ENCODE measurements at places on chromosomes 2 and 18.

DNA sequence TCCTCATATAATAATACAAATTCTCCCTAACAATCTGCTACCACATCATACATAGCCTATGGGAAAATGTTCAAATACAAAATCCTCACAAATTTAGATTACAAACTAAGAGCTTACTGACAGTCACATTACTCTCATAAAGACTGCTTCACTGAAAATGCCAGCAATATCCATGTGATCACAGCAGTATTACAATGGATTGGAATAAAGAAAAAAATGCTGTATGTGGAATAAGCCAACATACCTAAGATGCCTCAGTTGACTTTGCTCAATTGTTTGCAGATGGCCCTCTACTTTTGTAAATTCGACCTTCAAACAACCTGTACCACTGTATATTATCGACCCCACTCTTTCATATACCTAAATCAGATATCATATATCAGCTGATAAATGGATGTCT, 88.7 kb downstream of the DYM start:
- no peak for DNase-seq

DNA sequence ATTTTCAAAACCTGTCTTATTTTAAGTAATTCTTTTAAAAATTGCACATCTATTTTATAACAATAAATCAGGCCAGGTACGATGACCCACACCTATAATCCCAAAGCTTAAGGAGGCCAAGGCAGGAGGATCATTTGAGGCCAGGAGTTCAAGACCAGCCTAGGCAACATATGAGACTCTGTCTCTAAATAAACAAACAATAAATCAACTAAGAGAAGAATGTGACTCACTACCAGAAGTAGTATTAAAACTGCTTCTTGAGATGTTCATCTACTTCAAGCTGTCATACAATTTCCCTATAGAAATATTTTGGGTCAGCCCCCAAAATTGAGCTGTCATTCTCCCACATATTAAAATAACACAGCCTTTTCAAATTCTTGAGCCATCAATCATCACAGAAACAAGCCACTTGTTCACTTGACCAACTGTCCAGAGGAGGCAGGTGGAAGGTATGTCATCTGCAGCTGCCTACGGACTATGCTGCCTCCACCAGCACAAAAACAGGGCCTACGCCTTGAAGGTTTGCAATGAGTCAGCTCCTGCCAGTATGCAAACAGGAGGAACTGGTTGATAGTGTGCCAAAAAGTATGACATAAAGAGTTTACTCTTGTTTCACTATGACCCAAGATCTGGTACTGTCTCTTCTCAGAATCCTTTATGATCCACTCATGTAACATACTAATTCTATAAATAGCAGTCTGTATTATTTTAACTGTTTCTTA, 33.6 kb downstream of the KIDINS220 start:
- DNase-seq = peak; percentile 77

GRCh38 chr18:11047817-11048216, 101.6 kb downstream of the PIEZO2 start:
- no peak for DNase-seq

GRCh38 chr2:37985333-37985732, 60.2 kb downstream of the RMDN2 start:
- DNase-seq = no peak

DNA sequence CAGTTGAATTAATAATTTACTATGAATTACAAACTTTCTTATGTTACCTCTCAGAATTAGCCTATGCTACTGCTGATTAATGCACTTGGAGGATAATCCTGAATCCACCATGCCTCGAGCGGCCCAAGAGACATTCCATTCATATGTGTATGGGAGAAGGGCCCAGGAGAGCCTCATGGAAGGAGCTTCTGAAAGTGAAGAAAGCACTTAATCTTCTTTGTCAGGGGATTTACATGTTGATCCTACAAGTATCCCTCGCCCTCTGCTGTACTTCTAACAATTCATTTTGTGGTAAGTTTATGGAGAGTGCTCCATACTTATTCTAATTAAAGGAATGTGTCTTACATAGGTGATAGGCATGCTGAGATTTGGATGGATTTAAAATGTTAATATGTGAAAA, 1189.1 kb upstream of the NXPH2 start:
- no peak for DNase-seq

- peak; percentile 14 for DNase-seq
Measured at GRCh38 chr2:43985359-43985758, 10.4 kb downstream of the LRPPRC start.

GRCh38 chr2:239822146-239822831, 202.9 kb downstream of the NDUFA10 start:
- DNase-seq = peak; percentile 45

DNA sequence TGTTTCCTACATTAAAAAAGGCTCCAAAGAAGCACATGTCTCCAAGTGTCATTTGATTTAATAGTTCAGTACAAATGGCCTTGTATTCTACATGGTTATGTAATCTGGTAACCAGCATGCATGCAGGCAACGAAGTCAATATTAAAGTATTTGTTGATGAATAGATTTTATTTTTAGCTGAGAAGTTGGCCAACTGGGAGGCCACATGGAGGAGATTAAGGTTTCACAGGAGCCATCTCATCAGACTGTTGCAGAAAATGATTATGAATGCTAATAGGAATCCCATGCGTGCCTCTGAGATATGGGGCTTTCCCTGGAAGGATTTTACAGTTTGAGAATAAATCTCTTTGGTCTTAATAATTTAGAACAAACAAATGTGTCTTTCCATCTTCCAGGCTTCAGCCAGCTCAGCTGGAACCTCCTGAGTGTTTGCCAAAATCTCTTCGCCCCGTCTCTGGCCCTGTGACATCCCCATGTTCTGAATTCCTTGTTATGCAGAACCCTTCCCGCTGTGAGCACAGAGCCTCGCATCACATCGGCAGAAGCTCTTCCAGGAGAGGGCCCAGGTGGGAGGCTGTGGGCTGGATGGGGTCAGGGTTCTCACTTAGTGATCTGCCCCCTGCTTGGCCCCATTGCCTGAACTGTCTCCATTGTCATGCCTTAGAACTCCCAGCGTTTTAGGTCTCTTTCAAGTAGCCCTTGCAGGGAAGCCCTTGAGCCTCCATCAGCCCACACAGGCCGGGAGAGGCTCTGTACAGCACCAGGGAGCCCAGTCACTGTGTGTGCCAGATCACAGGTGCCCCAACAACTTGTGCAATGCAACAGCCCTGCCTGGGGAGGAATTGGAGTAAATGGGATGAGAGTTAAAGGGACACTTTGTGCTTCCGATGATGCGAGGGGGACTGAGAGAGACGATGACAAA, 190.5 kb upstream of the TWIST2 start:
- DNase-seq = no peak

DNA sequence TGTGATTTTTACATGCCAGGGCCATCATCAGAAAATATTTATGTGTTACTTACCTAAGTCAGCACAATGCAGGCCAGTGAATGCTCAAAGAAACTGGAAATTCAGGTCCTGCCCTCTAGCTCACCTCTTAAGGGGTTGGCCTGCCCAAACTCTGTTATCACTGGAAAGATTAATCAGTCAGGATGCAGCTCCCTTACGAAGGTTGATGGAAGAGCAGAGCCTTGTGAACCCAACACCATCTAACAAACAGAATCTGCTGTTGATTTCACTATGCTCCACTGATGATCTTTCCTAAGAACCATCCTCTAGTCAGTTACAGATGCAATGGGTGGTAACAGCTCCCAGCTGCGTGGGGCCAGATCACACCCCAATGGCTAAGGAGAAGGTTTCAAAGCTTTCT, 38.2 kb downstream of the SOX11 start:
- no peak for DNase-seq

DNA sequence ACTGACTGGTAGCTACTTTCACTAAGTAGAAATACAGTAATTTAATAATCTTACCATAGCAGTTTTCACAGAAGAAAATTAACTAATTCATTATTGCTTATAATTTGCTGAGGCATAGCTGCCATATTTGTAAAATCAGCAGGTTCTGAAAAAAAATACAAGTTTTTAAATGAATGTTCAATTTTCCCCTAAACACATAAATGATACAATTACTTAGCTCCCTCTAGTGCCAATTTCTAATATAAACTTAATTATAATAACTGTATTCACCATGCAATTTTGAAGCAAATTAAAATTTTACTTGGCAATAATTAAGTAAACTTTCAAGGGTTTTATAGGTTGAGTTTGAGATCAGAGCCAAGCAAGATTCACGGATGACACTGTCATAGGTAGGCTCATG, 1321.6 kb upstream of the ACVR2A start:
- DNase-seq = no peak

- no peak for DNase-seq
Measured at GRCh38 chr2:129247751-129248150, 731.7 kb upstream of the RAB6C start.

DNA sequence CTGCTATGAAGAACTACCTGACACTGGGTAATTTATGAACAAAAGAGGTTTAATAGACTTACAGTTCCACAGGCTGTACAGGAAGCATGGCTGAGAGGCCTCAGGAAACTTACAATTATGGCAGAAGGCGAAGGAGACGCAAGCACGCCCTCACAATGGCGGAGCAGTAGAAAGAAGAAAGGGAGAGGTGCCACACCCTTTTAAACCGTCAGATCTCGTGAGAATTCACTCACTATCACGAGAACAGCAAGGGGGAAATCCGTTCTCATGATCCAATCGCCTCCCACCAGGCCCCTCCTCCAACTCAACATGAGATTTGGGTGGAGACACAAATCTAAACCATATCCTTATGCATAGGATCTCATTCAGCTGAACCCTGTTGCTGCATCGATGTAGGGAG, 84.6 kb upstream of the ZNF532 start:
- no peak for DNase-seq

- no peak for DNase-seq
Measured at GRCh38 chr18:79104137-79104536, 34.9 kb downstream of the ATP9B start.

DNA sequence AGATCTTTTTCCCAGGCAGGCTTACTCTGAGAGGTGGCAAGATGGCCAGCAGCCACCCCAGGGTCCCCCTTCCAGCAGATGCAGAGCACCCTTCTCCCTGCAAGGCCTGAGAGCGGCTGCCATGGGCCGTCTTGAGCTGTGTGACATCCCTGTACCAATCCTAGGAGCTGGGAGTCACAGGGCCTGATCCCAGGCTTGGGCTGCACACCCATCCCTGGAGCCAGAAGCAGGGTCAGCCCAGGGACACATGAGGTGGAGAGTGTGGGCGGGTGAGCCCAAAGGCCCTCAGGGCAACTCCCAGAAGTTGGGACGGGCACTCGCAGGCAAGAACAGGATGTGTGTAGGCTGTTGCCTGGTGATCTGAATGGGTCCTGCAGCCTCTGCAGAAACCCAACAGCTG, 40.5 kb downstream of the CROCC2 start:
- DNase-seq = no peak

- DNase-seq = no peak
Measured at GRCh38 chr2:222506230-222506935, 82.0 kb downstream of the SGPP2 start.
